ENCODE measurements at places on chromosomes 1 and 21.

GRCh38 chr1:44642255-44642654, 32.0 kb downstream of the TMEM53 start:
- DNase-seq, result no peak

GRCh38 chr1:191971447-191971846, 186.8 kb upstream of the RGS18 start:
- no peak for DNase-seq

GRCh38 chr1:110249256-110249655, 39.1 kb downstream of the KCNC4 start:
- no peak for DNase-seq

GRCh38 chr1:2523191-2523890, 3.1 kb downstream of the PANK4 start:
- DNase-seq, result no peak

- DNase-seq, result no peak
These were observed 47.1 kb upstream of the PLA2G2C start for GRCh38 chr1:20233394-20233793.

- DNase-seq, result peak; percentile 91
These were observed 1.5 kb downstream of the IL22RA1 start for GRCh38 chr1:24141311-24141997.

DNA sequence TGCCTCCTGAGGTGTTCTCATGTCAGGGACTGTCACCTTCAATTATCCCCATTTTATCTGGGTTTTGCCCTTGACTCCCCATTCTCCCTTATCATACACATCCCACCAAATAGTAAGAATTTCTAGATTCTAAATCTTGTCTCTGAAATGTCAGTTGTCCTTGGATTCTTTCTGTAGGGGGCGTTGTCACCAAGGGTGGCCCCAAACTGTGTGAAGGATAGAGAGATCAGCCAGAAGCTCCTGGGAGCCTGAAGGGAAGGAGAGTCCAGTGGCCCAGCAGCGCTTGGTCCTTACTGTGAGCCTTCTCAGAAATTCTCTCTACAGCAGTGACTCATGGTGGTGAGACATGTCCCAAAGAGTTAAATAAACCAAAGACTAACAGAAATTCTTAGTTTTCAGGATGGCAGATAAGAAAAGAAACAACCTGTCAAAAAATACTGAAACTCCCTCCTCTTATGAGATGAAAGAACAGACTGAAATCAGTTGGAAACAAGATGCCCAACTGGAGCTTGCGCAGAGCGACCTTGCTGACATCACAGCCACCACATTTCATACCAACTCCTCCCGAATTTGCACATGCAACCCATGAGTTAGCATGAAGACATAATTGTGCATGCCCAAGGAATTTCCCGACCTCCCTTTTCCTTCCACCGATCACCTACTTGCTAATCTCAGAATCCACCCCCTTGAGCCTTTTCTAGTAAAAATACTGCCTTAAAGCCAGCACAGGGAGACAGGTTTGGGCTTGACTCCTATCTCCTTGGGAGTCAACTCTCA, 109.8 kb downstream of the ELAVL4 start:
- DNase-seq, result no peak

- DNase-seq, result no peak
These were observed 342.4 kb downstream of the VAV3 start for GRCh38 chr1:107622535-107622934.

- no peak for DNase-seq
These were observed 262.2 kb upstream of the POU3F1 start for GRCh38 chr1:38308780-38309179.

GRCh38 chr1:47532921-47533792, 95.3 kb downstream of the FOXD2 start:
- DNase-seq, result peak; percentile 71

DNA sequence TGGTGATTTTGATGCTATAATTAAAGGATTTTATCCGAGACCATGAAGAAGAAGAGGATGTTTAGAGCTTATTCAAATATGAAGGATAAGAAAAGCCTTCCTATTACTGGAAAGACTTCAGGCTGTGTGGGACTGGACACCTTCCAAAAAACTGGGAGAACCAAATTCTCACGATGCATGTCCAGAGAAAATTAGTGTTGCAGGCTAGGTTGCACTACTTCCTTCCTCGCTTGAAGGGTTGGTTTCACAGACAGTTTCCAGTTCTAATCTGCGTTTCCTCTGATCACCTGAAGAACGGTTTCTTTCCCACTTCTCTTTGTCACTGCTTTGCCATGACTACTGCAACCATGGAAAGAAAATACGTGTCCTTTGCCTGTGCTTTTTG, 2.0 kb downstream of the MTARC2 start:
- peak; percentile 16 for DNase-seq

Data from large intestine (tissue), 12 donors.